NCI-H82 (cell line): ENCODE measurements at places on chromosomes 2 and 18.
A peak's percentile ranks its signal among the peaks of the same experiment; 100 is the strongest.

DNA sequence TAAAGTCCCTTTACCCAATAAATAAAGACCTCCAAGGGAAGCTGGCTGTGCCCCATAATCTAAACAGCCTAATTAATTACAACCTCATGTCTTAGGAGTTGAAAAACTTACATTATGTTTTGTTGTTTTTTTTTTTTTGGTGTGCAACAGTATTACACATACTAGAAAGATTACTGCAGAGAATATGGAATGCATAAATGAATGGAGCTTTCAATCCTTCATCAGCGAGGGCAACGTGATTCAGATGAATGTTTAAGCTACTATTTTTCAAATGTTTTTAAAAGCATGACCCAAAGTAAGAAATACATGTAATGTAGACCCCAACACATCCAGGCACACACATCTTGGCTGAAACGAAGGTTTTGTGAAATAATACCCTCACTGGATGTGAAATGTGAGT lies 167.1 kb upstream of the FN1 start:
- DNase-seq = no peak

GRCh38 chr2:22375096-22375495 lies 1009.9 kb upstream of the KLHL29 start:
- peak; percentile 28 for DNase-seq

- no peak for DNase-seq
Observed at GRCh38 chr2:32464431-32464830, 107.6 kb downstream of the BIRC6 start.

GRCh38 chr2:144516981-144517865 lies 2.7 kb downstream of the ZEB2 start:
- peak; percentile 76 for DNase-seq

- no peak for DNase-seq
Observed at GRCh38 chr2:69600425-69600824, 43.1 kb downstream of the AAK1 start.

DNA sequence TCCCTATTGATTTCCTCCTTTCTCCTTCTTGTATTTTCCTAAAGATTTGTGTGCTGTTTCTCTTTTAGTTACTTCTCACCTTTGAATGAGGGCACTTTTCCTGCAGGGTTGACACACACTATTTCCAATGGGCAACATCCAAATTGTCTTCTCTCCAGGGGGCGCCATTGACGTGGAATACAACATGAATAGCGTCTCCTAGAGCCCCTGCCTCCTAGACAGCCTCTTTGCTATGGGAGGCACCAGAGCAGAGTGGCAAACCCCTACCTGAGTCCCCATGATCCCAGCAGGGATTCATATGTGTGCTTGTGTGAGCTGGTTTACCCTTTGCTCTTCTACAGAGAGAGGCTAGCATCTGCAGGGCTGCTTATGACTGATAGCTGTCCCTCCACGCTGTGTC lies 61.3 kb upstream of the ITSN2 start:
- DNase-seq = peak; percentile 86

DNA sequence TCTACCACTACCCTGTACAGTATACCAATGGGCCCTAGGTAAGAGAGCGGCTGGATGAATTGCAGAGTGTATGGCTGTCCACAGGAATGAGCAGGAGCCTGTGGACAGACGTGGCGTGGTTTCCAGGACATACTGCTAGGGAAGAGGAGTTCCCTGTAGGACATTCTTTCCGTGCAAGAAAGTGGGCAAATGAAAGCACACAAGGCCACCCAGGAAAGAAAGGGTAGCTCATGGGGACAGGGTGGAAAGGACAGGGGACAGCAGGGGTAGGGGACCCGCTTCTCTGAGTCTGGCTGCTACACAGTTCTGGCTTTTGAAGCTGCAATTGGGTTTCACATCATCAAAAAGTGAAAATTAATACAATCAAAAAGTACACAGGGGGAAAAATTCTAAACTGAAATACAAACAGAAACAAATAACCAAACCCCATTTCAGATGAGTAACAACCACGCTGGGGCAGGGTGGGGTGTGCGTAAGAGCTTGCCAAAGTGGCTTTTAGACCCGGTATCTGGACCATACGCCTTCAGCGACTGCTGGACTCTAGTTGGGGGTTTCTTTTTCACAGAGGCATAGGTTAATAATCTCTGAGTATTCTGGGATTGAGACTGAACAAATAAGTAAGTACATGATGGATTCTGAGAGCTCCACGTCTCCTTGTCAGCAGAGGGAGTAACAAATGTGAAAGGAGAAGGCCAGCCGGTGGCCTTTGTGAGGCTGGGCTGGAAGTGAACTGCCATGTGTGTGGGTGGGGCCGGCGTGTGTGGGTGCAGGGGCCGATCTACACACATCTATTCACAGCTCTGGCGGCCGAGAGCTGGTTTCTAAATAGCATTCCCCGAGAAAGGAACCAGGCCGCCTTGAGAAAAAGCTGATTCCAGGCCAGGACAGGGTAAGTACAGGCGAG lies 84.0 kb downstream of the HDAC4 start:
- no peak for DNase-seq

DNA sequence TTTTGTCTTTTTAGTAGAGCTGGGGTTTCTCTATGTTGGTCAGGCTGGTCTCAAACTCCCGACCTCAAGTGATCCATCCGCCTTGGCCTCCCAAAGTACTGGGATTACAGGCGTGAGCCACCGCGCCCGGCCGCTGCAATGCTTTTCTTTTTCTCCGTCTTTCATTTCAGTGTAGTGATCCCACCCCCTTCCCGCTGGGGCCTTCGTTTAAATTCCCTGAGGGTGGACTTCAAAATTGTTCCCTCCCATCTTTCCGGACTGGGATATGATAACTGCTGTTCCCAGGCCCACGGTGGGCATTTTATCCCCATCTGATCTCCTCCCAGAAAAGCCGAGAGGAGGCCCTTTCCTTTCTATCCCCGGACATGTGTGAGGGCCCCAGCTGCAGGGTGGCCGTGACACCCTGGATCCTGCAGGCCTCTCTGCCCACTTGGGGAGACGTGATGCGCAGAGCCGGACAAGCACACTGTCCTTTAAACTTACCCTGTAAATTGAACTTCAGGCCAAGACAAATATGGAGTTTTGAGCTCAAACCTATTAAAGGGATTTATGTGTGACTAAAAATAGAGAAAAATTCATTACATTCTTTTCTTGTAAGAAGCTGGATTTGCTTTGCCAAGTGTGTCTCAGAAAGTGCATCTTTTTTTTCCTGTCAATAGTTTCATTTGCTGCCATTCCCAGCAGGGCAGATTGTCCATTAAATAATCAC lies 54.5 kb upstream of the AFF3 start:
- DNase-seq = no peak

DNA sequence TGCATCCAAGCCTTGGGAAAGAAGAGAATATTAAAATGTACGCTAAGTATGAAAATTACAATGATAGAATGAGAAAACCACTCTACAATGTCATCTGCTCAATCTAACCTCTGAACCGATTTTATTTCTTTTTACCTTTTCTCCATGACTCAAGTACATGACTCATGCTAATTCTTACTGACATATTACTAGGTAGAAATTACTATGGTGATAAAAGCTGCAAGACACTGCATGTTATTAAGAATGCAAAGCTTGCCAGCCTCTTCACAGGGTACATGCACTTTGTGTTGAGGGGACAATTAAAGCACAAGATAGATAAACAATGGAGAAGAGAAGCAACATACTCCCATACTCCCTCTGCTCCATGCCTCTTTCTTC lies 20.7 kb downstream of the SFT2D3 start:
- no peak for DNase-seq

DNA sequence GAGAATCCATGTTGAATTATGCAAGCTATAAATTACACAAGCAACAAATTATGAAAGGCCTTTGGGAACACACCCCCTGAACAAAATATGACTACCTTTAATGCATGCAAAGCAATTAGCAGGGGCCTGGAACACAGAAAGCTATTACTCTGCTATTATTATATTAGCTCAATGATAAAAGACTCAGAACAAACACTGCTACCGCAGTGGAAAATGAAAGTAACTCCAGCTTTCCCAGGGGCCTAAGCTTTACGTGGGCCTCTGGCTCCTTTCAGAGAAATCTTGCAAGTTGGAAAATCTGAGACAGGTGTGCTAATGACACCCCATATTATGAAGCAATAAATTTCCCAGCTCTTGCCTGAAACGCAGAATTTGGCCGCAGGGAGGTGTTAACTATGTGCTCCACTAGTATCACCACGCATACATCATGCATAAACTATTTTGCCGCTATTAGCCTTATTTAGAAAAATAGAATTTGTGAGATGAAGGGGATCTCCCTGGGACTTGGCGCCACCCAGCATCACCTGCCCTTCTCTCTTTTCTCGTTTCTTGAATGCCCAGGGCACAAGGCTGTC lies 321.6 kb upstream of the LYPD1 start:
- DNase-seq = no peak

- no peak for DNase-seq
Observed at GRCh38 chr2:44275927-44276303, 635 bp downstream of the SLC3A1 start.

DNA sequence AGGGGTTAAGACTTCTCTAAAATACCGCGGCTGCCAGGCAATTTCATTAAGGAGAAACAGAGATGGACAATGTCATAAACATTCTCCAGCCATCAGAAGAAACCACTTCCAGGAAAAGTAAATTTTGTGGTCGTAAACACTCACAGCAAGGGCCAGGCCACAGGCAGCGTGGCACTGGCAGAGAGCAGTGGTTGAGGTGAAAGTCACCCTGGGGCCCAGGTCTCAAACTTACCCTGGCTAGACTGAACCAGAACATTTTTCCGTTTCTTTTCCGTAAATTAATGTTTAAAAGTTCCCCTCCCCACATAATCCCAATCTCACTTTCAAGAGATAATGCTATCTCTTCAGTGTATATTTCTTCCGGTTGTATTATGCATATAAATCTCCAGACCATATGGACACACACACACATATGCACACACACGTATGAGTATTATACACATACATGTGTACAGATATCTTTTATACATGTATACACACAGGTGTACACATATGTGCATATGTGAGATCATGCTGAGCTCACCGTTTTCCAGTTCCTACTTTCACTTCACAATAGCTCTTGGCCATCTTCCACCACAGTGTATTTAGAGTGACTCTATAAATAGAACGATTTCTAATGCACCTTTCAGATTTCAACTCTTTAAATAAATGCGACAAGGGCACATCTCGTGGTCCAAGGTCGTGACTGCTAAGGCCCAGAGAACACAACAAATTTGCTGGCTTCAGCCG lies 90.1 kb downstream of the MALT1 start:
- DNase-seq = no peak

- DNase-seq = peak; percentile 82
Observed at GRCh38 chr2:7427293-7428060, 510.3 kb downstream of the RNF144A start.

GRCh38 chr18:57644540-57644939 lies 22.9 kb upstream of the NARS1 start:
- no peak for DNase-seq

DNA sequence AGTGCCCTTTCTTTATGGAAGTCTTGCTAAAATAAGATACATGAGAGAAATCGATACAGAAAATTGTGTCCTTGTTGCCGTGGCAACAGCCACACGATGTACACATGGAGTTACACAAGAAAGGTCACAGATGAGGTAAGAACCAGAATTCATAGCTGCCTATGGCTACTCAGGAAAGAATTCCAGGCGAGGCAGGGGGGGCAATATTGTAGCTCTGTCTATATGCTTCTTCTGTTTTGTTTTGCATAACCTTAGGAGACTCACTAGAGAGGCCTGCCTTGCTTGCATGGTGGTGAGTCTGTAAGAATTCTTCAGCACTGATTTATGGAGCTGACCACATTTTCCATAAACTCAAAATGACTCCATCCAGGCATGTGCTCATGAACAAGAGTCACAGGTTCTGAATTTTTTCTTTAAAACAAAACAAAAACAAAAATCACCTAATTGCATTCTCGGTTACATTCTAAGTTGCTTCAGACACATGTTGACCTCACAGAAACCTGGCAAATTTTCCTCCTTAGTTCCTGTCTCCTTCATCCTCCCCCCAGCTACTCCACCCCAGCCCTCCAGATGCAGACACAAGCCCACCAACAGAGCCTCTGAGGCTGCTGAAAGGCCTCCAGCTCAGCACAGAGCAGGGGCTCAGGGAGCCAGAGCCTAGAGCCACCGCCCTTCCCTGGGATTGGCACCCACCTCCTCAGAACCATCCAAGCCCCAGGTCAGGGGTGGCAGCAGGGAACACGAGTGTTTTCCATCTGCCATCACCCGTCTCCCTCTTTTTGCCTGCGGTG lies 183.5 kb downstream of the ANTXR1 start:
- DNase-seq = no peak

DNA sequence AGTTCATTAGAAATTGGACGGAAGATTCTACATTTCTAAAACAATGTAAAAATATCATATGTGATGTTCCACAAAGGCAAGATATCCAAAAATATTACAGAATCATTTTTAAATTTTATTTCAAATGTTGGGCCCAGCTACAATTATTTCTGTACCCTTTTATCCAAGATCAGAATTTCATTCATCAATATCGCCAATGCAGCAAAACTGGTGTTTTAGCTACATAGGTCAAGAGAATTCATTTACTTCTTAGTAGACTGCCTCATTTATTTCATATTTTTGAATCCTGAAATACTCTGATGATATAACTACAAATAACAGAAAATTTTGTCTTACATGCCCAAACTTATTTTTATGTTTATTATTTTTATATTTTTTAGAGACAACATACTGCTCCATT lies 143.1 kb downstream of the CMPK2 start:
- no peak for DNase-seq
